Sciatic nerve (tissue), 2 donors: ENCODE measurements at places on chromosomes 3 and 15. TPM values are rescaled to one million over a fixed set of nuclear protein-coding genes. Genes with fewer than 3 reads are reported as not detected.

- DNase-seq, result no peak
Observed at GRCh38 chr3:101200461-101200860, 119.9 kb downstream of the IMPG2 start.

DNA sequence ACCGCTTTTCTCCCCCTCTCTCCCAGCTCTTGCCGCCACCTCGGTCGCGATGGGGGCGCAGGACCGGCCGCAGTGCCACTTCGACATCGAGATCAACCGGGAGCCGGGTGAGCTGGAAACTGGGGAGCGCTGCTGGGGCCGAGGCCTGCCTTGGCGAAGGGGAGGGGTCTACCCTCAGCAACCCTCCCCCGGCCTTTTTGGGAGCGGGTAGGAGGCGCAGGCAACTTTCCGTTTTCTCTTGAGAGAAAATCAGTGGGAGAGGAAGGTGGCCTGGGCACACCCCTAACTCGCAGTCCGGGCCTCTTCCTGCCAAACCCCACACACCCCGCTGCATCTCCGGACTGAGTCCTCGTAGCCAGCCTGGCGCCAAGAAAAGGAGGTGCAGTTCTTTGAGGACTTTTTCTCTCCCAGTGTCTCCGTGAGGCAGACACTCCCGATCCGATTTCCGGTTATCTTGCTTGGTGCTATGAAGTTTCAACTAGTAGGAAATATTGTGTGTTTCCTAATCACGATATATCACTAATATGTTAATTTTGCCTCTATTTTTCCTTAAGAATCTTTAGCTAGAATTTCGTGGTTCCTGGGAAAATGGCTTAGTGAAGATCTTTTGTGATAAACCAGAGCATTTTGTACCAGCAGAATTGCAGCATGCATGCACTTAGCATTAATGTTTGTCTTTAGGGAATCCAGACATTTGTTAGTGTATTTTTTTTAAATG is 631 bp downstream of the NKTR start:
- peak; percentile 80 for DNase-seq

DNA sequence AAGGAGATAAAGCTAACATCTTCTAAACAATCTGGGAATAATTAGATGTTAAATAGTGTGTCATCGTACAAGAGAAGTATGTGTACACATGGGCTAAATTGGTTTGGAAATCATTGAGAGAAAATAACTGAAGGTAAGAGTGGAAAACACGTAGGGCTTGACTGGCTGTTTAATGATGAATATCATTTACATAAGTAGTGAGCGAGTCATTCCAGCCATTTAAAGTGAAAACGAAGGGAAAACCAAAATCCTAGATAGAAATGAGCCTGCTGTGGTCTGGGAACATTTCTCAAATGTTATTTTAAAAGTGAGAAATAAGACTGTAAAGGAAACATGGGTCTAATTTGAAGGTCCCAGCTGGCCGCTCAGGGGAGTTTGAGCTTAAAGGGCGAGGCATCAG is 41.9 kb upstream of the KCNMB2 start:
- no peak for DNase-seq

DNA sequence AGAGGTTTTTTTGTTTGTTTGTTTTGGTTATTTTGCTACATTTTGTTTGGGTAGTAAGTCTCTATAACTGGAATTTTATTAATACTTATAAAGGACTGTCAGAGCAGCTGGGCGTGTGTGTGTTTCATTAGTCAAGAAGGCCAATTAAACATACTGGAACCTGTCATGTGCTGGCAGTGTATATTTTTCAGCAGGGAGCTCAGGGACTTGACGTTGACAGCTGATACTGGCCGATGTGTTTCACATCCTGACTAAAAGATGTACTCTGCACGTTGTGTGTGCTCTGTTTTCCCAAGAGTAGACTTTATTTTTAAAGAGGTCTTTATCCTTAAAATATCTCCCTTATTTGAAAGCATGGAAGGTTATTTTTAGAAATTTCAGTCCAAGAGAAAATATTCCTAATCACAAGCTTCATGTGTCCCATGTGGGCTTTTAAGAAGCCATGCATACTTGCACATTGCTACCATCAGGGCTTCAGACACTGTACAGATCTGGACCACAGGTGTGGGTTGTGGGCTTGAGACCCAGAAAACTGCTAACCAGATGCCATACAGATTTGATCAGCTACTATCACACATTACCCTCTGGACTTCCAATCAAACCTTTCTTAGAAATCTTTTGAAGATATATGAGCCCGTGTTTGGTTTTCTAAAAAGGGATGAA is 135.9 kb downstream of the FEZF2 start:
- no peak for DNase-seq

RTP1 gene
- total RNA-seq, result not detected

- DNase-seq, result no peak
Observed at GRCh38 chr3:179695672-179696313, 43.0 kb downstream of the USP13 start.

- no peak for DNase-seq
Observed at GRCh38 chr15:85997618-85998017, 82.1 kb upstream of the AGBL1 start.

DNA sequence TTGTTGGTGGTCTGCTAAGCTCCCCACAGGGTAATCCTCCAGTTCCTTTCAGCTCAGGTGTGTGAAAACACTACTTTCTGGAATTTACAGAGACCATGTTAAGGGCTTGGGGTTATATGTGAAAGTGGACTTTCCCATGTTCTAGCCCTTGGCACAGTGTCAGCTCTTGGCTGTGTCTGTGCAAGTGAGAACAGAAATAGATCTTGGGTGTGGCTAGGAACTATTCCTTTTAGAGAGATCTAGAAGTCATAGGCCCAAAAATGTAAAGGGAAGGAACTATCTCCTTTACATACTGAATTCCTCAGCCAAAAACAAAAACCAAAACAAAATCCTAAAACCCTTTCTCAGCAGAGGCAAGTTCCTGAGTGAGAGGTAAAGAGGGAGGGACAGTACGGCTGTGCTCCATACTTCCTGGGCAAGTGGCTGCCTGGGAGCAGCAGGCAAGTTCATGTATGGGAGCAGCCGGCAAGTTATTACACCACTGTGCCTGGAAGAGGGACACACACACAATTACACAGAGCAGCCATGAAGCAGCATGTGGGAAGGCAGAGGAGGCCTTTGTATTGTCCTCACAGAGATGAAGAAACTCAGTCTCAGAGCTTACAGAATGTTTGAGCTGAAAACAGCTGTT is 19.9 kb upstream of the C3orf62 start:
- DNase-seq, result peak; percentile 67

- DNase-seq, result peak; percentile 76
Observed at GRCh38 chr15:90315278-90315982, 36.7 kb upstream of the ZNF774 start.

APOD gene
- total RNA-seq, result 6,445 TPM

DNA sequence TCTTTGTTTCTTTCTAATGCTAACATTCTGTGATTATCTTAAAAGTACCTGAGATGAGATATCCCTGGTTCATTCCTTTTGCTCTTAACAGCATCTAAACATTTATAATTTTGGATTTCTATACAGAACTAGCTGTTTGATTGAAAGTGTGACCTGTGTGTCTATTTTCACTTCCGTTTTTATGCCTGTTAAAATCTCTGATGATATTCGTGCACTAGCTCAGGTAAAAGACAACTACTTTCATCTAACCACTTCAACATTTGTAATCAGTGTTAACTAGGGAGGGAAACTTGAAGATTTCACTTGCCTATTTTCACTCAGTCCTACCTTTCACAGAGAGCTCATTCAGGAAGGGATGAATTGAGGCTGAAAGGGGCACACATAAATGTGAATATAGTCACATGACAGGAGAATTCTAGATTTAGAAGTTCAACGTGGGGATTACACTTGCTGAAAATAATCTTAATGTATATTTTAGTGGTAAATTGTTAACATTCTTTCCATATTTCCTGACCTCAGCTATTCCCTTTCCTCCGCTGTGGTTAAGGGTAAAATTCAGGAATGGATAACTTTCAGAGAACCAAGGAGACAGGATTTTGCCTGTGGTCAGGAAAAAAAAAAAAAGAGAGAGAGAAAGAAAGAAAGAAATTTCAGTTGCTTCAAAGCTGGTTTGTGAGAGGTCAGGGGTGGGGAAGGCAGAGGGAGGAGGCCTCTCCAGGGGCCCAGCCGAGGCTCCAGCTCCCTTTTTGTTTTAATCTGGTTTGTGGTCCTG is 159.8 kb upstream of the TSC22D2 start:
- DNase-seq, result peak; percentile 64

- no peak for DNase-seq
Observed at GRCh38 chr3:190265796-190266195, 56.5 kb downstream of the CLDN1 start.

PROK2 gene
- 3.0 TPM for total RNA-seq

GRCh38 chr15:101371519-101371918 is 76.5 kb upstream of the SNRPA1 start:
- peak; percentile 52 for DNase-seq

CHRNB4 gene
- not detected for total RNA-seq
